CD4-positive, alpha-beta T cell treated with Interleukin-2 at 100 ng/mL for 4 hours (primary cell): ENCODE measurements at places on chromosomes 3 and 15.

- DNase-seq: no peak
Observed at GRCh38 chr3:193947596-193947995, 188.4 kb upstream of the HES1 start.

GRCh38 chr3:34016925-34017587 is 218.6 kb downstream of the PDCD6IP start:
- peak; percentile 26 for DNase-seq

- no peak for DNase-seq
Observed at GRCh38 chr3:18562364-18563154, 137.4 kb upstream of the SATB1 start.

GRCh38 chr3:129063091-129063640 is 2.6 kb downstream of the GP9 start:
- DNase-seq: no peak

DNA sequence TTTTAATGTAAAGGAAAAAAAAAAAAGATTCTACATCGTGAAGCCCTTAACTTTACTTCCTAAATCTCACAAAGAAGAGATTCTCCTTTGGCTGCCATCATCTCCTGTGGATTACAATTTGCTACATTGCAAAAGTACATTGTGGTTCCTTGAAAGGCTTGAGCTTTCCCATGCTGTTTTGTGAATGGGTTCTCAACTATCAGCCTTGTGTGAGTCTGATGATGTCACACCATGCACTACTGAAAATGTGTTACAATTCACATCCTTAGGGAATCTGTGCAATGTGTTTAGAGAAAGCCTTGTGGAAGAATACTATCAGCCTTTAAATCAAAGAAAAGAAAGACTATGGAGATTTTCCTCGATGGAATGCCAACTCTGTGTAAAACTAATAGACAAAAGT is 510.0 kb upstream of the ALCAM start:
- DNase-seq: no peak
